ENCODE measurements at places on chromosomes 5 and 9.
A peak's percentile ranks its signal among the peaks of the same experiment; 100 is the strongest.

DNA sequence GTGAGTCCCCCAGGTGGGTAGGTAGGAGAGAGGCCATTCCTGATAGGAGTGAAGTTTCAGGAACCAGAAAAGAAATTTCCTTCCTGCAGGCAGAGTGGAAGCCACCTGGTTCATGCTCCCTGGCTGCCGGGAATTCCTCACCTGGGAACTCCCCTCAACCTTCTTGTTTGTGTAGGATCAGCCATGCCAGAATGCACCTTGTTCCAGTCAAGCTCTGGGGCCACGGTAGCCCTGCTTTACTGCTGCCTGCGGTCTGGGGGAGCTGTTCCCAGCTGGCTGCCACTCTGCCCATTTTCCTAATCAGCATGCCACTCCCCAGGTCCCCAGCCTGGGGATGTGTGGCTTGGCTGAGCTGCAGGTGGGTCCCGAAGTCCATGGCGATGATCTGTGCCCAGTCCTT is 18.7 kb upstream of the B4GALT1 start:
- no peak for DNase-seq

- no peak for DNase-seq
These were observed 36.7 kb upstream of the SLC2A8 start for GRCh38 chr9:127360250-127360649.

- DNase-seq = no peak
These were observed 191.4 kb downstream of the MTRR start for GRCh38 chr5:8060235-8060952.

GRCh38 chr5:81315830-81316229 is 14.4 kb downstream of the ZCCHC9 start:
- DNase-seq = no peak

DNA sequence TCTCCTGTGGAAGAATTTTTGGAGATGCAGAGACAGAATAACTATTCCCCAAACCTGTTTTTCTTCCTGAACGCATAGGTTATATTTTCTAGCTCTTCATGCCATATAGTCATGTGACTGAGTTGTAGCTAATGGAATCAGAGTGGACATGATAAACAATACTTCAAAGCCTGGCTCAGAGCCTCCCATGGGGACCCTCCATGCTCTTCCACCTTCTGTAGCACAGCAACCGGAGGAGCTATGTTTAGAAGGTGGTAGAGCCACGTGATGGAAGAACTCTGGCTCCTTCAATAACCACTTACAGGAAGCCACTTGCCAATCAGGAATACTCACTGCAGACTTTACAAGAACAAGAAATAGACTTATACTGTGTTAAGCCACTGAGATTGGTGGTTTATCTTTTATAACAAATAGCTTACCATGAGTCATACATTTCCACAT is 39.2 kb downstream of the NADK2 start:
- no peak for DNase-seq

- DNase-seq = no peak
These were observed 75.0 kb upstream of the SLC1A1 start for GRCh38 chr9:4415281-4415680.

- DNase-seq = no peak
These were observed 213.7 kb downstream of the RFK start for GRCh38 chr9:76180541-76180940.

GRCh38 chr5:173165177-173166016 is 21.1 kb downstream of the BNIP1 start:
- no peak for DNase-seq

GRCh38 chr9:133406480-133407307 is 11.1 kb downstream of the REXO4 start:
- peak; percentile 53 for DNase-seq

DNA sequence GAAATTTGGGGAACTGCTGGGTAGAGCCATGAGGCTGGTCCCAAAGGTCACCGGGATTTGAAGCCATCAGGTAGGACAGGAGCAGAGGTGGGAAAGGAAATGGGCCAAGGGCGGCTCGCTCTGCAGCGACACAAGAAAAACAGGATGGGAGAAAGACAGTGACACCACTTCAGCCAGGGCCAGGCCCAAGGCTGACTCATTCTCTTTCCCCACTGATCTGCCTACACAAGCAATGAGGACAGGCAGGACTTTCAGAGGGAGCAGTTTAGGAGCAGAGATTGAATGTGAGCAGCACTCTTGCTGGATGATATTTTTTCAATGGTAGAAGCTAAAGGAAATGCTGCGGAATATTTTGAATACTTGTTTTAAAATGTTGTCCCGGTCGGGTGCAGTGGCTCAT is 3.5 kb downstream of the RUFY1 start:
- DNase-seq = no peak

GRCh38 chr5:136094913-136095641 is 37.6 kb upstream of the SMAD5 start:
- no peak for DNase-seq

- no peak for DNase-seq
These were observed 32.2 kb upstream of the PAM start for GRCh38 chr5:102722931-102723330.

GRCh38 chr9:98231770-98232478 is 23.5 kb downstream of the TBC1D2 start:
- DNase-seq = no peak

DNA sequence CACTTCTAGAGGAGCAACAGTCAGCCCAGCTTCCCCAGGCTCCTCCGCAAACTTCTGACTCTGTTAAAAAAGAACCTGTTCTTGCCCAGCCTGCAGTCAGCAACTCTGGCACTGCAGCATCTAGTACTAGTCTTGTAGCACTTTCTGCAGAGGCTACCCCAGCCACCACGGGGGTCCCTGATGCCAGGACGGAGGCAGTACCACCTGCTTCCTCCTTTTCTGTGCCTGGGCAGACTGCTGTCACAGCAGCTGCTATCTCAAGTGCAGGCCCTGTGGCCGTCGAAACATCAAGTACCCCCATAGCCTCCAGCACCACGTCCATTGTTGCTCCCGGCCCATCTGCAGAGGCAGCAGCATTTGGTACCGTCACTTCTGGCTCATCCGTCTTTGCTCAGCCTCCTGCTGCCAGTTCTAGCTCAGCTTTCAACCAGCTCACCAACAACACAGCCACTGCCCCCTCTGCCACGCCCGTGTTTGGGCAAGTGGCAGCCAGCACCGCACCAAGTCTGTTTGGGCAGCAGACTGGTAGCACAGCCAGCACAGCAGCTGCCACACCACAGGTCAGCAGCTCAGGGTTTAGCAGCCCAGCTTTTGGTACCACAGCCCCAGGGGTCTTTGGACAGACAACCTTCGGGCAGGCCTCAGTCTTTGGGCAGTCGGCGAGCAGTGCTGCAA is 72.8 kb downstream of the NUP214 start:
- DNase-seq = no peak

DNA sequence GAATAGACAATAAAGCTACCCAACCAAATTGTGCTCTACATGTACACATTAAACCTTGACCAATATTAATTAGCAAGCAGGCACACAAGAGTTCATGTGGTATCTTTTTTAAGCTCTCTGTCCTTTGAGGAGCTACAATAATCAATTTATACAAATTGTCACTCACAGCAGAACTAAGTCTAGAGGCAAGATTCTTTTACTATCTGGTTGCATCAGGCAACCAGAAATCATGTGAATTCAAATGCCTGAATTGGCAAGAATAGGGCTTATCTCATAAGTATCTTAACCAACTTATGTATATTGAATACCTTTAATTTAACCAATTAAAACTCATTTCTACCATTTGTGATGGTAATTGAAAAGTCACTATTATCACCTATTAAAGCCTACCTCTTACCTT is 145.5 kb upstream of the HAPLN1 start:
- no peak for DNase-seq

DNA sequence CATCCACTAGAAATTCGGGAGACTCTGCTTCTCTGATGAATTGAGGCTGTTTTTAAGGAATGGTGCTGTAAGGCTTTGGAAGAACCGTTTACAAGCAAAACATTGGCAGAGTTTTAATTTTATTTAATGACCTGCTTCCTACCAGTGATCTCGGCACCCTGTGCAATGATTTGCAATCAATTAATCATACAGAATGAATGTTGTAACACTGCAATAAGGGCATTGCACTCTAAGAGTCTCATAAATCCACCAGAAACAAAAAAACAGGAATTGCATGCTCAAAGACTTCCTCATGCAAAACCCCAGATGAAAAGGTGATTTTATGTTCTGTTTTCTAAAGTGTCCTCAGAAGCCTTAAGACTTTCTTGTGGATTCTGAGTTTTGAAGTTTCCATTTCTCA is 295.7 kb downstream of the ARHGEF28 start:
- DNase-seq = no peak

- DNase-seq = no peak
These were observed 19.7 kb downstream of the CPEB4 start for GRCh38 chr5:173907686-173908371.

- no peak for DNase-seq
These were observed 454.6 kb downstream of the GADD45G start for GRCh38 chr9:90059436-90059835.

DNA sequence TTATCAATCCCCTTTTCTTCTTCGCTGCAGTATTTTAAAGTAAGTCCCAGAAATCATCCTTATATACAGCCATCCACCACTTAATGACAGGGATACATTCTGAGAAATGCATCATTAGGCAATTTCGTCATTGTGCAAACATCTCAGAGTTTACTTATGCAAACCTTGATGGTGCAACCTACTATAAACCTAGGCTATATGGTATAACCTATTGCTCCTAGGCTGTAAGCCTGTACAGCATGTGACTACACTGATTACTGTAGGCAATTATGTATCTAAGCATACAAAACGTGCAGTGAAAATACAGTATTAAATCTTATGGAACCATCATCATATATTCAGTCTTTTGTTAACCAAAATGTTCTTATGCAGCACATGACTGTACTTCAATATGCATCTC is 36.8 kb downstream of the SAXO1 start:
- no peak for DNase-seq

- DNase-seq = no peak
These were observed 21.5 kb downstream of the TENT4A start for GRCh38 chr5:6734781-6735180.

GRCh38 chr9:134914501-134914834 is 3.2 kb downstream of the FCN1 start:
- DNase-seq = no peak

DNA sequence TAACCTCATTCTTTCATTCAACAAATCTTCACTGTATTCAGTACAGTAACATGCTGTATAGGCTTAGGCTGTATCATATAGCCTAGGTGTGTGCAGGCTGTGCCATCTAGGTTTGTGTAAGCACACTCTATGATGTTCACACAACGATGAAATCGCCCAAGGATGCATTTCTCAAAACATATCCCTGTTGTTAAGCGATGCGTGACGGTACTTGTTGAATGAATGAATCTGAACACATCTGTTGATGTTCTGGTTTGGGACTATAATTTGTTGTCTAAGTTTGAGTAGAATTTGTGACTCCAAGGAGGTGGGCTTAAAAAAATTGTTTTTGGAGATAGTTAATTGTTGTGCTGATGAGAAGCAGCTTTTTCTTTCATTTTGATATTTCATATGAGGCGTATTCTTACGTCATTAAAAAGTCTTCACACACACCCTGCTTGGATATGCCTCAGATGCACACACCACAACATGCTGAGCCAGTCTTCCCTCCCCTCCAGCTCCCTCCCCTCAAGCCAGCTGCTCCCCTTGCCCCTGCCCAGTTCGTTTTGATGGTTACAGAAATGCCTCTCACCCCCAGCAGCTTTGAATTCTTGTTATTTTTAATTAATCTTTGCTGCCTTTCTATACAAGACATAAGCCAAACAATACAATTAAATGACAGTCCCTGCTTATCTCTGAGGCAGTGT is 5.5 kb upstream of the PSAT1 start:
- DNase-seq = no peak

DNA sequence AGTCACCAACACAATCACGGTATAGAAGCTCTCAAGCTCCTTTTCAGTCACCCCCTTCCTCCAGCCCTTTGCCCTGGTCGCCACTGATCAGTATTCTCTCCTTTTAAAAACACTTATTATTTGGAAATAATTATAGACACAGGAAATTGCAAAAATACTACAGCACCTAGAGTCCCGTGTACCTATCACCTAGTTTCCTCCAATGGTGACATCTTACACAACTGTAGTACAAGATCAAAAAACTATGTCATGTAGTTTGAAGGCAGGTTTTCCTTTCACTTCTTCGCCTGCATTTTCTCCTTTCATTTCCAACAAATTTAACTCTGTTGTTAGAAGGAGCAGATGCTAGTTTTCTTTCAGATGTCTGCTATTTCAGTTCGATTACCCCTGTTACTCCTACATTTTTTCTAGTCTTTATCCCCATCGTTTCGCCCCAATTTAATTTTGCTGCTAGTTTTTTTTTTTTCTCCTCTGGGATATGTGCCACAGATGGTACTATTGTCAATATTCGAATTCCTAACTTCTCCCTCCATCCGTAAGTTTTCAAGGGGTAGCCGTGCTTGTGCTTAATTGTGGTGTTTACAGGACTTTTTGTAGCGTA is 612 bp upstream of the ATG10 start:
- DNase-seq = peak; percentile 40

- no peak for DNase-seq
These were observed 154.0 kb downstream of the FBN2 start for GRCh38 chr5:128384068-128384467.

- DNase-seq = no peak
These were observed 53.4 kb downstream of the AQP7 start for GRCh38 chr9:33348998-33349397.

DNA sequence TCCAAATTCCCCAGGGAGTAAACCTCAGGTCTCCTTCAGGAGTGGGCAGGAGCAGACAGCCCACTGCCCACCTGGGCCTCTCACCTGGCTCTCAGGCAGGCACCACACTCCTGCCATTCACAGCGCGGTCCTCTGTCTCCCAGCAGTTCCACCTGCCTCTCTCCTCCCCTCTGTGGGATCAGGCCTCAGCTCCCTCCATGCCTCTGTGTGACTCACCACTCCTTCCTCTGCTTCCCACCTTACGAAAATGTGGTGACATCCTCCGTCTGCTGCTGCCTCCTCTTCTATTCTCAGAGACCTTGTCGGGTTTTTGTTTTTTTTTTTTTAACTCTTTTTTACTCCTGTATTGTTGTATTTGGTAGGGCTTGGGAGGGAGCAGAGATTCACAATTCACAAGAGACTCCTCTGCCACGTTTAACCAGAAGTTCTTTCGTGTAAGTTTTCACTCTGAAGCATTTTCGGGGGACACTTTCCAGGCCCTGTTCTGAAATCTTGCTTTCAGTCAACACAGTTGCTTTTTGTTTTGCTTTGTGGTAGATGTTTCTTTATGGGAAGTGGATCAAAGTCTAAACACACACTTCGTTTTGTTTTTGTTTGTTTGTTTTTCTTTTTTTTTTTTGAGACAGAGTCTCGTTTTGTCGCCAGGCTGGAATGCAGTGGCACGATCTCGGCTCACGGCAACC is 21.1 kb upstream of the CDKN2AIPNL start:
- no peak for DNase-seq

Measured in AML-193 (cell line).